ENCODE measurements at places on chromosomes 13 and 19.

DNA sequence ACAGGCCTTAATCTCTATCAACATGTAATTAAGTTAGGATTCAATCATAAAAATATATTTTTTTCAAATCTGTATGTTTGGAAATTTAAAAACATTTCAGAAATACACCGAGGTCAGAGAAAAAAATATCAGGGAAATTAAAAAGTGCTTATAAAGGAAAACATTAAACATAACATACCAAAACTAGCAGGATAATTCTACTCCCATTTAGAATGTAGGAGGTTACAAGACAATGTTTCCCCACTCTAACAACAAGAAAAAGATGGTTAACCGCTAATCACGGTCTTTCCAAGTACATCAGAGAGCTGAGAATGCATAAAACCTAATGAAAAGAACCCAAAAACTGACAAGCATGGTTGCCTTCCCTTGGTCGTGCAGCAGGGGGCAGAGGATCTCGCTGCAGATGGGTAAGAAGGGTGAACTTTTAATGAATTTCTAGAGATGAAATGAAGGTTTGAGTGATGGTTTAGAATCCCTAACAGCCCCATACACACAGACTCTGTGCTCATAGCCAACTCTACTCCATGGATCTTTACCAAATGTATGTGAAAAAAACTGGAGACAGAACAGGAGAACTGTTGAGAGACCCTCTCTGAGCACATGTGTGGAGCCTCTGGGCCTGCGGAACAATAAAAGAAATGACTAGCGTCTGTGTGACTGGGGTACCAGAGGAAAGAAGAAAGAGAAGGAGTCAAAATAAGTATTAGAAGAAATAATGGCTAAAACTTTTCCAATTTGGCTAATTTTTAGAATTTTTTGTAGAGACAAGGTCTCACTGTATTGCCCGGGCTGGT is 51.3 kb upstream of the LSM14A start:
- peak; percentile 60 for DNase-seq

- DNase-seq, result peak; percentile 2
Observed at GRCh38 chr13:104025303-104025702, 959.1 kb upstream of the SLC10A2 start.

DNA sequence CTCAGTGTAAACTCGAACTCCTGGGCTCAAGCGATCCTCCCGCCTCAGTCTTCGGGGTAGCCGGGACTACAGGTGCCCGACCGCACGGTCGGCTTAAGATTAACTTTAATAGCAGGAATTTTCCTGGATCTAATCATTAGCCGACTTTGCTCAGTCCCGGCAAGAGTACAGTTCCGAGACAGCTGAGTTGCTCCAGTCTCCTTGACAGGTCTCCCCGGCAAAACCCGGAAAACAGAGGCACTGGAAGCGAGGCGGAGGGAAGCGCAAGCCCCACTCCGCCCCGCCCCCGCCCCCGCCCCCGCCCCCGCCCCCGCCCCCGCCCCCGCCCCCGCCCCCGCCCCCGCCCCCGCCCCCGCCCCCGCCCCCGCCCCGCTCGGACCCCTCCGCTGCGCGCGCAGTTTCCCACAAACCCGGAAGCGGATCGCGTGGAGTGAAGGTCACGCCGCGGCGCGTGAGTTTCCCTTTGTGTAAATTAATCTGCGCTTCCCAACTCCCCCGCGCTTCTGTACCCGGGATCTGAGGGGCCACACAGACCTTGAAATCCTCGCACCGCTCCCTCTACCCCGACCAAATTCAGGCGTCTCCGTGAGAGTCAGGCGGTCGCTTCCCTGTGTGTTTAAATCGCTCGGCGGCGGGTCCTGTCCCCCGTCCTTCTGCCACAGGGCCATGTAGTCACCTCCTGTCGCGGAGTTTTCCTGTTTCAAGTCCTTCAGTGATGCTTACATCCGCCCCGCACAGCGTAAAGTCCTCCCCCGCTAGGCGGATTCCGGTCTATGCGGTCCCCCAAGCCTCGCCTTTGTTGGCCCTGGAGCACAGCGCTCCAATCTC is at the start of gene ZNF480:
ZNF480 (plus strand) TSS at position 397 of the 828 bp plus-strand sequence. CDS start 3,244 bp downstream, outside the sequence.
- DNase-seq, result peak; percentile 73

- no peak for DNase-seq
Observed at GRCh38 chr13:26412936-26413716, 144.4 kb upstream of the WASF3 start.

- no peak for DNase-seq
Observed at GRCh38 chr13:48232420-48233045, 473 bp upstream of the ITM2B start.

DNA sequence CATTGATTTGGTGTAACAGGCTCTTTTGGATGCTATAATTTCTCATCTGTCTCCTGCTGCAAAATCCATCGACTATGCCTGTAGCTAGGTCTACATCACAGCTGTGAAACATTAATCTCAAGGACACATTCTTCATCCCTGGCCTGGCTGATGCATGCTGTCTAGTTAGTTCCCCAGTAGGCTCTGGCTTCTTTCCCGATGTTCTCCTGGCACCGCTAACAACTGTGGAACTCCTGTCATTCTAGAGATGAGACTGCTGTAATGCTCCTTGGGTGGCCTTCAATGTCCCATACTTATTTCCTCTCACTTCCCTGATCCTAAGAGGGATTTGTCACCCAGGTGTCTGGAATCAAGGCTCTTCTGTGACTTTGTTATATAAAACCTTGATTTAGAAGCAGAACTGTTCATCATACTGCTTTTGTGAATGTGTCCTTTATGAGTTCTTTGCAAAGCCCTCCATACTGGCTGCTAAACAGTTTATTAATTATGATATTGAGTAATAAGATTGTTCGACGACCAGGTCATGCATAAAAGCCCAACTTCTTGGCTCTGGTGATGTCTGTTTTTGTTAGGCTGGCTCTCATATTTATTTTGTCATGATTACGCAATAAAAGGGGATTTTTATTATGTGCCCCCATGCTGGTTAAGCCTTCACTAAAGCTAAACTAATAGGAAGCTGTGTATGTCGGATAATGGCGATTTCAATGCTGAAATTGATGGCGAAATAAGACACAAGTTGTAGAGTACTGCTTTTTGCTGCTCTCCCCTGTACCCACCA is 227.5 kb downstream of the DCT start:
- DNase-seq, result peak; percentile 67

DNA sequence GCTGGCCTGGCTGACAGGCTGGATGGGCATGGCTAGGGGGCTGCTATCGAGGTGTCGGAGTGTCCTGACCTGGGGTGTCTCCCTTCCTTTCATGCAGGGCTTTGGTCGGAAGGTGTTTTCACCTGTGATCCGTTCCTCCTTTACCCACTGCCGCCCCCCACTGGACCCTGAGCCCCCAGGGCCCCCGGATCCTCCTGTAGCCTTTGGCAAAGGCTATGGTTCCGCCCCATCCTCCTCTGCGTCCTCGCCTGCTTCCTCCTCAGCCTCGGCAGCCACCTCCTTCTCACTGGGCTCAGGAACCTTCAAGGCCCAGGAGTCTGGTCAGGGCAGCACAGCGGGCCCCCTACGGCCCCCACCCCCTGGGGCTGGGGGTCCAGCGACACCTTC is 11.8 kb upstream of the PRR19 start:
- DNase-seq, result no peak

DNA sequence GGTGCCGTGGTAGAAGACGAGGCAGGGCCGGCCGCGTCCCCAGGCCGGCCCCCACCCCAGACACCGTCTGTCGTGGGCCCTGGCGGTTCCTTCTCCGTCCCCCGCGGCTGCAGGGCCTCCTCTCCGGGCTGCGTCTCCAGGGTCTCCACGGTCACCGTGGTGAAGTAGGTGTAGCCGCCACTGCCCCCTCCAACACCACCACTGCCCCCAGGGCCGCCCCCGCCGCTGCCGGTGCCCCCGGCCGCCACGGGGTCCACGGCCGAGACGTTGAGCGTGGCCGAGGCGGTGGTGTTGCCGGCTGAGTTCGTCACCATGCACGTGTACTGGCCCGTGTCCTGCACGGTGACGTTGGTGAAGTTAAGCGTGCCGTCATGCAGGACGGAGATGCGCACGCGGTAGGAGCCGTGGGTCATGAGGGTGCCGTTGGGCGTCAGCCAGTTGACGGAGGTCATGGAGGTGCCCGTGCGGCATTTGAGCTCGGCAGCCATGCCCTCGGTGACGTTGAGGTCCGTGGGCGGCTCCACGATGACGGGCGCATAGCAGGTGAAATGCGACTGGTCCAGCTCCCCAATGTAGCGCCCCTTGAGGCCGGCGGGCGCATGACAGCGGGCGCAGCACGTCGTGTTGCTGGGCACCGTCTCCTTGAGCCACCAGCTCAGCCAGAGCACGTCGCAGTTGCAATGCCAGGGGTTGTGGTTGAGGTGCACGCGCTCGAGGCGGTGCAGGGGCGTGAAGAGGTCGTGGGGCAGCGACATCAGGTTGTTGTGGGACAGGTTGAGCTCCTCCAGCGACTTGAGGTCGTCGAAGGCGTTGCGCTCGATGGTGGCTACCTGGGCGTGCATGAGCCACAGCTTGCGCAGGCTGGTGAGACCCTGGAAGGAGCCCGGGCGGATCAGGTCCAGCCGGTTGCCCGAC is 4.6 kb upstream of the ASPDH start:
- DNase-seq, result no peak

DNA sequence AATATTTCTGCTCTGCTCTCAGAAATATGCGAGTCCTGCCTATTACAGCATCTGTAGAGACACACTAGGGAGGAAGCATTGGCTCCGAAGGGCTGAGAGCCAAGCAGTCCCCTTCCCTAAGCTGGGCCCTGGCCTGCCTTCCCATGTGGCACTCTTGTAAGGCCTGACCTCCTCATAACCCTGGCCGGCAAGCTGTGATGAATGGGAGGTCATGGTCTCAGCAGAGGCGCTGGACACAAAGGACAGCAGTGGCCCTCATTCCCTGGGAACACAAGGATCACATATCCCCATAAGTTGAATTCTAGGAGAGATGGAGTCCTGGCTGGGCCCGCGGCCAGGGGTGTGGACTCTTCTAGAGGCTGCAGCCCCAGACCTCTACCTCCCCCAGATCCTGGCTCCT is 483.3 kb downstream of the ZNF536 start:
- no peak for DNase-seq

GRCh38 chr19:29248332-29248844 is 35.4 kb upstream of the UQCRFS1 start:
- DNase-seq, result no peak

GRCh38 chr13:86269511-86269910 is 470.3 kb upstream of the SLITRK6 start:
- no peak for DNase-seq

GRCh38 chr13:23392925-23393645 is 40.4 kb downstream of the SACS start:
- no peak for DNase-seq

DNA sequence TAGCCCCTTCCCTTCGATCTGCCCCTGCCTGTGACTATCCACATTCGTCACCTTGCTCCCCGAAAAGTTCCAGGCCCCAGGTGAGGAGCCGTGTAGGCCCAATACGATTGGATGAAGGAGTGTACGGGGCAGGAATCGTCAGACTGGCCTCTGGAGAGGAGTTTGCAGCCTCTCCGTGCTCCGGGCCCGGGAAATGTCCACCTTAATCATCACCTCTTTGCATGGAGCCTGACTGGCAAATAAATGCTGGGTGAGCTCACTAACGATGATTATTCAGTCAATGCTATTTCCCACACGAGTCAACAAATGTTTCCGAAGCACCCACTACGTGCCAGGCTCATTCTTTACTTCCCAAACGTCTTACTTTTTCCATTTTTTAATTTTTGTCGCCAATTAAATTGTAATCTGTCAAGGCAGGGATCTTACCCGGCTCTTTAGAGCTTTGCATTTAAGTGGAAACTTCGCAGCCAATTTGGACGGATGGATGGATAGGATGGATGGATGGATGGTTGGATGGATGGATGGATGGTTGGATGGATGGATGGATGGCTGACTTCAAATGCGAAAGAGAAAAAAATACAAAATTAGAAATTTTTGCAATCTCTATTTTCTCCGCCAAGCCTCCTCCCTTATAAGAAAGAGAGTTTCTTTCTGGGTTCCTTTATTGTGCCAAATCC is 45.8 kb downstream of the TGDS start:
- peak; percentile 61 for DNase-seq

- no peak for DNase-seq
Observed at GRCh38 chr13:112187527-112188297, 120.8 kb downstream of the SOX1 start.

GRCh38 chr19:58009666-58010301 is 7.2 kb upstream of the ZNF606 start:
- DNase-seq, result peak; percentile 67

- peak; percentile 97 for DNase-seq
Observed at GRCh38 chr19:17121736-17122293, 46.2 kb downstream of the MYO9B start.

- DNase-seq, result no peak
Observed at GRCh38 chr13:57748096-57748495, 116.6 kb downstream of the PCDH17 start.

DNA sequence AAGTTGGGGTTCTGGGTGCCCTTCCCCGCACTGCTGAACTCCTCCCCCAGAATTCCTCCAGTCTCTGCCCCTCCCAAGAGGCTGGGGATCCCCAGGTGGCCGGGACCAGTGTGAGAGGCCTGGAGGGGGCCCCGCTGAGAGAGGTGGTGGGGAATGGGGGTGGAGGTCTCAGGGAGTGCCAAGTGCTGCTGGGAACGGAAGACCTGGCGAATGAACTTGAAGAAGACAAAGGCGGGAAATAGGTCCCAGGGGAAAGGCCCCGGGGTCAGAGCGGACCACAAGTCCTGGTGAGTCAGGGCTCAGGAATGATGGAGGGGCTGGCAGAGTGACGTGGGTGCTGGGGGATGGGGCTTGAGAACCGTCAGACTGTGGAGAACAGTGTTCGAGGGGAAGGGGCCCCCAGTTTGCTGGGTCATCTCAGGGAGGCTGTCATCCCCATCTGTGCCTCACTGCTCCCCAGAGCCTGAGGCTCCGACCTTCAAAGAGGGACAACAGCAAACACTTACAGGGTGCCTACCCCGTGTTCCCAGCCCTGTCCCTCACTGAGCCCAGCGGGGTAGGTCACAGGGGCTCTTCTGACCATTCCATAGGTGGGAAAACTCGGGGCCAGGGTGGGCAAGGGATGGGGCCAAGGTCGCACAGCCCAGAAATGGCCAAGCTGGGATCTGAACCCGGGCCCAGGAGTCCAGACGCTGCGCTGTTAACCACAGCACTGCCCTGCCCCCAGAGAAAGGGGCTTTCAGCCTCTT is 16.0 kb upstream of the SEMA6B start:
- peak; percentile 98 for DNase-seq

DNA sequence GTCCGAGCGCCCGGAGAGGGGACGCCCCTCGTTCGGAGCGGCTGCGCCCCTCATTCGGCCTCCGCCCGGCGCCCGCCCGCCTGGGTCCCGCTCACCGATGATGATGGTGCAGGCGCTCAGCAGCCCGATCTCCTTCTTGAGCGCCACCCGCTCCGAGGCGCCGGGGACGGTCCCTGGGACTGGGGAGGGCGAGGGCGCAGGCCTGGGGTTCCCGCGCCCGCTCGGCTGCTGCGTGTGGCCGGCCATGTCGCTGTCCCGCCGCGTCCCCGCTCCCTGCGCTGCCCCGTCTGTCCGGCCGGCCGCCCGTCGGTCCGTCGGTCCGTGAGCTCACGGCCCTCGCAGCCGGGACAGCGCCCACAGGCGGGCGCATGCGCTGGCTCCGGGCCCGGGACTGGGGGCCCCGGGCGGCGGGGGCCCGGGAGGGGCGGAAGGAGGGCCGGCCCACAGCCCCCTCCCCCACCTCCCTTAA is at the start of gene SLC7A10:
SLC7A10 (minus strand) TSS at position 393 of the 469 bp plus-strand sequence; CDS start at position 246, 147 bp downstream.
- no peak for DNase-seq

GRCh38 chr13:31594056-31594455 is 145.3 kb upstream of the RXFP2 start:
- no peak for DNase-seq

GRCh38 chr13:30714629-30715371 is 20.5 kb upstream of the ALOX5AP start:
- DNase-seq, result no peak

All from fibroblast of the aortic adventitia (primary cell).